ENCODE measurements at places on chromosomes 16 and 17. TPM values are rescaled to one million over a fixed set of nuclear protein-coding genes. Genes with fewer than 3 reads are reported as not detected.

Gene ADAM11
- total RNA-seq = 0.16 TPM

Gene CACNG1
- total RNA-seq = not detected

Gene MRPL27
- 90.3 TPM for total RNA-seq

Gene C16orf92
- total RNA-seq = not detected

Gene ITGAL
- total RNA-seq = not detected

Gene P2RX5
- total RNA-seq = 13.2 TPM

Gene SPN
- 0.25 TPM for total RNA-seq

Gene PNPO
- 23.1 TPM for total RNA-seq
